ENCODE measurements at places on chromosomes 1 and 21.

- DNase-seq: no peak
These were observed 22.4 kb upstream of the ZBTB18 start for GRCh38 chr1:244028701-244029100.

DNA sequence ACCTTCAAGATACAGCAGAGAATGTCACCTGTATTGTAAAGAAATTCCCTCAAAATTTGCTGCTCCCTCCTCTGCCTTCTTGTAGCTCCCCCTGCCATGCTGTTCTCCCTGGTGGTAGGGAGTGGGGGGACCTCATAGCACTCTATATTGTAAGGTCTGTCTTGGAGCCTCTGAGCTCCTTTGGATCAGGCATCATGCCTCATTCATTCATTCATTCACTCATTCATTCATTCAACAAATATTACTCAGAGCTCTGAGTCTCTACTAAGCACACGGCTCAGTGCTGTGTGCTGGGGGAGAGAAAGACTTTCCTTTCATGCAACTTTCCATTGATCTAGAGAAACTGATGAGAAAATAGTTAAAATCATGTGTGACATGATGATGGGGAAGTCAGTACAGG, 27.1 kb upstream of the EPHB2 start:
- no peak for DNase-seq

DNA sequence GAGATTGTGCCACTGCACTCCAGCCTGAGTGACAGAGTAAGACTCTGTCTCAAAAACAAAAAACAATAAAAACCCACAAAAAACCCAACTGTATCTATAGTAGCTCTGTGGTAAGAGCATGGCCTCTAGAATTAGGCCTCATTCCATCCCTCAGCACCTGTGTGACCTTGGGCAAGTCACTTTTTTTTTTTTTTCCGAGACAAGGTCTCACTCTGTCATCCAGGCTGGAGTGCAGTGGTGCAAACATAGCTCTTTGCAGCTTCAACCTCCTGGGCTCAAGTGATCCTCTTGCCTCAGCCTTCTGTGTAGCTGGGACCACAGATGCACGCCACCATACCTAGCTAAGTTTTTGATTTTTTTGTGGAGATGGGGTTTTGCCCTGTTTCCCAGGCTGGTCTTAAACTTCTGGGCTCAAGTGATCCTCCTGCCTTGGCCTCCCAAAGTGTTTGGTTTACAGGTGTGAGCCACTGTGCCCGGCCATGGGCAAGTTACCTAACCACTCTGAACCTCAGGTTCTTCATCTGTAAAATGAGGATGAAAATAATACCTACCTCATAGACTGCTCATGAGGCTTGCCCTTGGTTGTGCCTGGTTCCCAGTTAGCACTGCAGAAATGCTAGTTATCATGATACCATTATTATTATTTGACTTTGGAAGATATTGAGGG, 15.3 kb upstream of the MYOM3 start:
- no peak for DNase-seq

DNA sequence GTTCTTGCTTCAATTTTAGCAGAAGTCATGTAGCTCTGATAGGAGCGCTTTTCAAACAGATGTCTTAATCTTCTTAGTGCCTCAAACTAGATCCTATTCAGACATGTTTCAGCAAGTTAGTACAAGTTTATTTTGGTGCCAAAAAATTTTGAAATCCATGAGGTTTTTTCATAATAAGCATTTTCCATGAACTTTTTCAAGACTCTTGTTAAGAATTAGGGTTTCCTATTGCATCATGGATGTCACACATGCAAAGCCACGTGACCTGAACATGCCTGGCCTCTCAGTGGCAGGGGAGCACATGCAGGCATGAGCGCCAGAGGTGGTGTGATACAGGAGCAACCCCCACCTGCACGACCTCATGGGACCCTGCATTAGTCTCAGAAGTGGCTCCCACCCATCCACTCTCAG, 67.6 kb downstream of the POFUT2 start:
- no peak for DNase-seq

GRCh38 chr21:42336054-42336453, 14.7 kb downstream of the TFF2 start:
- DNase-seq: no peak

DNA sequence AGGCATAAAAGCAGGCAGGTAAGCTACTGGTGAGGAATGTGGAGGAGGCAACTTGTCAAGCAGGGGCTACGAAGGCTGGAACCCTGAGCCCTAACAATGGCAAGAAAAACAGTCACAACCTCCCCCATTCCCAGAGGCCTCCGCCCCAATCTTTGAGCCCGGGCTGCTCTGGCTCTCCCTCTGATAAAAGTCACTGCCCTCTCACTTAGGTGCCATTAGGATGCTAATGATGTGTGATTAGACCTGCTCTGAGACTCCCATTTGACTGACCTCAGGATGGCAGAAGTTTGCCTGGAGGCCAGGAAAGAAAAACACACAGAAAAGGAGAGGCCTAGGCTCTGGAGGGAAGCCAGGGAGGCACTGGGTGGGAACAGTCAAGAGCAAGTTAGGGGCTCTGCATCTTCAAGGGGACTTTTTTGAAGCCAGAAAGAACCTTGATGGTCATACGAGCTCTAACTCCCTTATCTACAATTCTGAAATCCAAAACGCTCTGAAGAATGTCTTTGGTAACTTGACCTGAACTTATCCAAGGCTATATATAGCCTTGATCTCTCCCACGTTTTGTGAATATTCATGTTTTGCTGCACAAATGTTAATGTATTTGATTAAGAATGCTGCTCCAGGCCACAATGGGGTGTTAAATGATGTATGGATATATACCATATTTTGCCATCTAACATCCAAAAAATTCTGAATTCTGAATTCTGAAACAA, 98.9 kb downstream of the TRABD2B start:
- no peak for DNase-seq

- DNase-seq: no peak
These were observed 93.9 kb upstream of the CSF3R start for GRCh38 chr1:36576551-36577110.

DNA sequence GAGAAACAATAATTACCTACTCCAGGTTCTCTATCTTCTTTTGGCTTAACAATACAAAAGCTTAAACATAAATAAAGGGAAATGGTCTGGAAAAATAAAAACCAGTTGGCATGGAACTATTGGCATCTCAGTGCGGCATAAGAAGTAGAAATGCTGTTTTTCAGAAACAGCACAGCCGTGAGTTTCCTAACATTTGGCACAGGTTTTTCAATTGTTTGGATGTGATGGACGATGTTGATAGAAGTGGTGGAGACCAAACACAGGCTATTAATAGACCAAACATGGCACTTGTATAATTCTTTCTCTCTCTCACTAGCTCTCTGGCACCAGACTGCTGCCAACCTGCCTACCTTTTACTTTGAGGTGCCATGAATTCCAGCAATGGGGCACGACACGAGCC, 36.2 kb downstream of the KCNN3 start:
- no peak for DNase-seq

DNA sequence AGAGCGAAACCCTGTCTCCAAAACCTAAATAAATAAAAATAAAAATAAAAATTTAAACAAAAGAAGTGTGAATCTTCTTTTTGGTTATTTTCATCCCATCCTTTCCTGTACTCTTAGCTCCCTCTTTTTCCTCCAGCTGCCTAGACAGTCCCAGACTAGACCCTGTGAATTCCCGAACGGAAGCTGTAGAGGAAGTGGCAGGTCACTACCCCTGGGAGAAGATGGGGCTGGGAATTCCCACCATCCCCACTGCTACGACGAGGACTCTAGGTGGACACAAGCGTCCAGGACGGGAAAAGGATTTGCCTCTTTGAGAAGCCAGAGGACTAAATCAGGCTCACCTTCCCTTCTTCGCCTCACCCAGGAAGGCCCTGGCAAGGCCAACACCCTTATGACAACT, 12.6 kb downstream of the RHBDL2 start:
- DNase-seq: no peak

All from CD8-positive, alpha-beta T cell (primary cell).